ENCODE measurements at places on chromosomes 11 and 22. TPM values are rescaled to one million over a fixed set of nuclear protein-coding genes. Genes with fewer than 3 reads are reported as not detected.

BTBD18 gene
- total RNA-seq: not detected

LDHAL6A gene
- total RNA-seq: not detected

TRIM34 gene
- 8.0 TPM for total RNA-seq

FXYD2 gene
- total RNA-seq: 0.50 TPM

ADORA2A gene
- total RNA-seq: 41.4 TPM

ATXN10 gene
- total RNA-seq: 96.1 TPM

OR52H1 gene
- not detected for total RNA-seq

RIMBP3C gene
- total RNA-seq: not detected

SLC22A25 gene
- not detected for total RNA-seq

ARHGAP8 gene
- not detected for total RNA-seq

SCUBE2 gene
- total RNA-seq: 0.50 TPM

C11orf91 gene
- 0.27 TPM for total RNA-seq

PTPRCAP gene
- total RNA-seq: 0.93 TPM

MAP4K2 gene
- total RNA-seq: 42.2 TPM

SPI1 gene
- total RNA-seq: not detected

PIWIL4 gene
- total RNA-seq: 0.79 TPM

UQCC3 gene
- 5.8 TPM for total RNA-seq

MRGPRX3 gene
- not detected for total RNA-seq

PELI3 gene
- 3.5 TPM for total RNA-seq

SH3BP1 gene
- 0.79 TPM for total RNA-seq
